GM20000 (cell line): ENCODE measurements at places on chromosomes 12 and 14.

GRCh38 chr14:80146941-80147340 is 64.4 kb downstream of the DIO2 start:
- DNase-seq = no peak

DNA sequence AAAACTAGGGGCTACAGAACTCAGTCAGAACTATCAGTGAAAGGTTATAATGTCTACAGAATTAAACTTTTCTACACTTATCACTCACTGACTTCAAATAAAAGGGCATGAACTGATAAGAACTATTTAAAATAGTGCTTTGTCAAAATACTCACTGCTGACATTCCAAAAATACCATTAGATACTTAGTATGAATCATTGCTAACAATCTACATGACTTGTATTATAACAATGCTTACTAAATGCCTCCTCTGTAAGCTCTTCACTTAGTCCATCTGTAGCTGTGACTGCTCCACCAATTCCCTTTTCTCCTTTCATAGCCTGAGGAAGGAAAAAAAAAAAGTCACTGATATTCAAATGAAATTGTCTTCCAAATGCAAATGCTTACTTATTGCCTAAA is 17.0 kb downstream of the NFYB start:
- DNase-seq = no peak

- DNase-seq = no peak
These were observed 4.8 kb downstream of the SLC41A2 start for GRCh38 chr12:104953323-104953722.

DNA sequence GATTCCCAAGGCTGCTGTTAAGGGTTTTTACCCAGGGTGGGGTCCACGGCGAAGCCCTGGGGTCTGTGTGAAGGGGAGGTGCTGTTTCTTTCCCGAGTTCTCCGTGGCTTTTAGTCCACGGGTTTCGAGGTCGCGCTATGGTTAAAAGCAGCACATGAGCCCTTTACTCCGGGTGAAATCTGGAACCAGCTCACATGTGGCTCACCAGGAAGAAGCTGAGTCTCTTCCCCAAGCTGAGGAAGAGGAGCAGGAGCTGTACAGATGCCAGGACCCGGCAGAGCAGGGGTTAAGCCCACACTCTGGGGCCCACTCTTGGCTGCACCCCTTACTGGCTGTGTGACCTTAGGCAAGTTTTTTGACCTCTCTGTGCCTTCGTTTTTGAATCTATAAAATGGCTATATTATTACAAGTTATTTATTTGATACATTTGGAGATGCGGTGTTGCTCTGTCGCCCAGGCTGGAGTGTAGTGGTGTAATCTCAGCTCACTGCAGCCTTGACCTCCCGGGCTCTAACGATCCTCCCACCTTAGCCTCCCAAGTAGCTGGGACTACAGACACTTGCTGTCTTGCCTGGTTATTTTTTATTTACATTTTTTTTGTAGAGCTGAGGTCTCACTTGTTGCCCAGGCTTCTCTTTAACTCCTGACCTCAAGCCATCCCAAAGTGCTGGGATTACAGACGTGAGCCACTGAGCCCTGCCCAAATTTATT is 266.3 kb downstream of the AACS start:
- DNase-seq = peak; percentile 30

- DNase-seq = no peak
These were observed 24.2 kb downstream of the GOLGA3 start for GRCh38 chr12:132804426-132804861.

DNA sequence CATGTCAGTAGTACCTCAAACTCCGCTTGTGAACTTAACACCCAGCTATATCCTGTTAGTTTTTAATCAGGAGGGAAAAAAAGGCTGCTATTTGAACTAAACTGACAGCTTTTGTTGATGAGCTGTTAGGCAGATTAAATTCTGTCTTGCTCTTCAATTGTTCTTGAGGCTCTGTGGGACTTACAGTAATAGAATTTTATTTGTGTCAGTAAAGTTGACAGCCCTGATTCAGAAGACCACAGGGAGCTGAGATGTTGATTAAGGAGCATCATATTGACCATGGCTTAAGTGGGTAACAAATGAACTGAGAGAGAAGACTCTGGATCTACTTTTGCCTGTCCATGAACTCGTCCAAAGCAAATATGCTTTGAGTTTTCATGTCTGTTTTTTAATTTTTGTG is 622.9 kb downstream of the DIO2 start:
- no peak for DNase-seq

DNA sequence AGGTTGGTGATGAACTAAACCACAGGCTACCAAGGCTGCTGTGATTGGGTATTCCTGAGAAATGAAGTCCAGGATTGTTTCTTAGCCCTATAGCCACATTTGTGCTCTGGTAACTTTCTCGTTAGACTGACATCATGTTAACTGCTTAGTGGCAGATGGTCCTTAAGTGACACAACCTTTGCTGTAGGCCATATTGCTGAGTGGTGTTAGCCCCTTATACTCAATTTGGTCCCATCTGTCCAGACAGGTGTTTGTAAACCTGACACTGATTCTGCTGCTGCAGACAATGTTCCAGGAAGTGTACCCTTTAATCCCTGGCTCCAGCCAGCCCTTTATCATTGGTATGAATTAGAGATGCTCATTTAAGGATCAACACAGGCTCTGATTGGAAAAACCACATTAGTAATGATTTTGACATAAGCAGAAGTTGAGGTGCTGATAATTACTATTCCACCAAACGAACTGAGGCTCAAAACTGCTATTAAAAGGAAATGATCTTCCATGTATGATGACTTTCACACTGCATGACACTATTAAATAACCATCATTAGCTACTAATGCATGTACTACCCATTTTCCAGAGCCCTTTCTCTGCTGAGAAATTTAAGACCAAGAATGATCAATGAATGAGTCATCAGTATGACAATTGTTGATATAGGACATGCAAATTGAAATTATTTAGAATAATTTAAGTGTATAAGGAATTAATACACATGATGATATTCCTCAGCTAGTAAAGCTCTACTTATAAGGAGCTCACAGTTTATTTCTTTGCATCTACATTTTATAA is 3.6 kb upstream of the SSTR1 start:
- no peak for DNase-seq

- no peak for DNase-seq
These were observed 100.2 kb downstream of the NELL2 start for GRCh38 chr12:44775901-44776300.

DNA sequence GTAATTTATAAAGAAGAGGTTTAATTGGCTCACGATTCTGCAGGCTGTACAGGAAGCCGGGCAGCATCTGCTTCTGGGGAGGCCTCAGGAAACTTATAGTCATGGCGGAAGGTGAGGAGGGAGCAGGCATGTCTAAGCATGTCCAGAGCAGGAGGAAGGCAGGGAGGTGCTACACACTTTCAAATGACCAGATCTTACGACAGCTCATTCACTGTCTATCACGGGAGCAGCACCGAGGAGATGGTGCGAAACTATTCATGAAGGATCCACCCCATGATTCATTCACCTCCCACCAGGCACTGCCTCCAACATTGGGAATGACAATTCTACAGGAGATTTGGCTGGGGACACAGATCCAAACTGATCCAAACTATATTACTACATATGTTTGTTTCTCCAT is 10.0 kb downstream of the SFSWAP start:
- DNase-seq = no peak

DNA sequence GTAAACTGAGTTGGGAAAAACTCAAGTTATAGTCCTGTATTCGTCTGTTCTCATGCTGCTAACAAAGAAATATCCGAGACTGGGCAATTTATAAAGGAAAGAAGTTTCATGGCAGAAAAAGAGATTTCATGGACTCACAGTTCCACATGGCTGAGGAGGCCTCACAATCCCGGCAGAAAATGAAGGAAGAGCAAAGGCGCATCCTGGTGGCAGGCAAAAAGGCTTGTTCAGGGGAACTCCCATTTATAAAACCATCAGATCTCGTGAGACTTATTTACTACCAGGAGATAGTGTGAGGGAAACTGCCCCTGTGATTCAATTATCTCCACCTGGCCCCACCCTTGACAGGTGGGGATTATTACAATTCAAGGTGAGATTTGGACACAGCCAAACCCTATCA is 292.6 kb upstream of the SYT1 start:
- DNase-seq = no peak

DNA sequence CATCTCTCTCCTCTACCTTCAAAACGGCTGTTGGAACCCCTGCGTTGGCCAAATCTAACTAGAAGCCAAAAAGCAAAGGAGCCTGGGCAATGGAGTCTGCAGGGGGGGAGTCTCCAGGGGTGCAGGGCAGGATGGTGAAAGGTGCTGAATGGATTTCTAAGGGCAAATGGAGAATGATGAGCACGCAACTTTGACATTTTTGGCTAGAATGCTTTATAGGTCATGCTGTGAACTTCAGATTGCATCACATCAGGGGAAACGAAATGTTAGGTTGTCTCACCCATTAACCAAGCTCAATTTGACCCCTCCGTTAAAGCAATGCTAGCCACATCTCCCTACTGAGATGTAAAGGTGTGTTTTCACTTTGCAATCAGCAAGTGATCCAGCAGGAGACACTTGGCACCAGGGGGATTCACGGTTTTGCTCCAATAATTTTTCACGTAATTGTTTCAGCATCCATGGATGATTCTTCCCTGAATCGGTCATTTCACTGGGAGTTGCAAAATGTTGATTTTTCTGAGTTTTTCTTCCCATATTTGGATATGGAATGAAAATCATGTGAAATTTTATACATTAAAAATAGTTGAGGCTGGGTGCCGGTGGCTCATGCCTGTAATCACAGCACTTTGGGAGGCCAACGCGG is 78.0 kb upstream of the MDM1 start:
- DNase-seq = no peak

DNA sequence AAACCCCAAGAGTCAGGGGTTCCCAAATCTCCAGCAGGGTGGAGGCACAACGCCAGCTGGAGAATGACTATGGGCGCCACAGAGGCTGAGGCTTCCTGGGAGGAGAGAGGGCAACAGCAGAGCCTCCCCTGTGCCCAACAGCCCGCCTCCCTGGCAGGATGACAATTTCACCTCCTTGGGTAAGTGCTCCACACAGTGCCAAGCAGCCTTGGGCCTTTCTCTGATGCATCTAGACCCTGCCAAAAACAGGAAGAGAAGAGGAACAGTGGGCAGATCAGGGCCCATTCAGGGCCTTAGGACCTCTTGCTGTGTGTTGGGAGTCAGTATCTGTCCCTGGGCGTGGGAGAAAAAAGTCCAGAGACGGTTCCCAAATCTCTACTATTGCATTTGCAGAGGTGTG is 5.0 kb upstream of the OR10P1 start:
- no peak for DNase-seq

DNA sequence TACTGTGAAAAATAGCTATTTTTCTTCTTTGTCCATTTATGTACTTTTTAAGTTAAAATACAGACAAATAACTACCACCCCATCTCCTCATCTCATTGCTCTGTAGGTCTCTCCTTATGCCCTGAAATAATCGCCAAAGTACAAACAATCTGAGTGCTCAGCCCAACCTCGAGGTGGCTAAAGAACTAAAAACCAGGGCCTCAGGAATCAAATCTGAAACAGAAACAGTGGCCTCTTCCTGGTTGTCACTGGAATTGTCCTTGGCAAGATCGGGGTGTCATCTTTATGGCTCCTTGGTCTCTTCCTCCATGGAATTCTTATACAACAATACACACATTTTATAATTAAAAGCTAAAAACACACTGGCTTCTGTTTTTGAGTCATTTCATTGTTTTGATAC is 182.4 kb downstream of the ASCL1 start:
- no peak for DNase-seq

GRCh38 chr14:89386212-89386886 is 30.7 kb downstream of the FOXN3 start:
- DNase-seq = peak; percentile 20

- no peak for DNase-seq
These were observed 250.1 kb downstream of the APAF1 start for GRCh38 chr12:98895086-98895651.

DNA sequence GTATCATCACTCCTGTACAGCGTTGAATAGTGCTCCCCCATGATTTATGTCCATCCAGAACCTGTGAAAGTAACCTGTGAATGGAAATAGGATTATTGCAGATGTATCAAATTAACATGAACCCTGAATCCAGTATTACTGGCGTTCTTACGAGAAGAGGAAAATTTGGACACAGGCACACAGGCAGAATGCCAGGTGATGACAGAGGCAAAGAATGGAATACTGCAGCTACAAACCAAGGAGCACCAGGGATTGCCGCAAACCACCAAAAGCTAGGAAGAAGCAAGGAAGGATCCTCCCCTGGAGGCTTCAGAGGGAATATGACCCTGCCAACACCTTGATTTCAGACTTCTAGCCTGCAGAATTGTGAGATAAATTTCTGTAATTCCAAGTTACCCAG is 113.5 kb upstream of the EGLN3 start:
- no peak for DNase-seq

DNA sequence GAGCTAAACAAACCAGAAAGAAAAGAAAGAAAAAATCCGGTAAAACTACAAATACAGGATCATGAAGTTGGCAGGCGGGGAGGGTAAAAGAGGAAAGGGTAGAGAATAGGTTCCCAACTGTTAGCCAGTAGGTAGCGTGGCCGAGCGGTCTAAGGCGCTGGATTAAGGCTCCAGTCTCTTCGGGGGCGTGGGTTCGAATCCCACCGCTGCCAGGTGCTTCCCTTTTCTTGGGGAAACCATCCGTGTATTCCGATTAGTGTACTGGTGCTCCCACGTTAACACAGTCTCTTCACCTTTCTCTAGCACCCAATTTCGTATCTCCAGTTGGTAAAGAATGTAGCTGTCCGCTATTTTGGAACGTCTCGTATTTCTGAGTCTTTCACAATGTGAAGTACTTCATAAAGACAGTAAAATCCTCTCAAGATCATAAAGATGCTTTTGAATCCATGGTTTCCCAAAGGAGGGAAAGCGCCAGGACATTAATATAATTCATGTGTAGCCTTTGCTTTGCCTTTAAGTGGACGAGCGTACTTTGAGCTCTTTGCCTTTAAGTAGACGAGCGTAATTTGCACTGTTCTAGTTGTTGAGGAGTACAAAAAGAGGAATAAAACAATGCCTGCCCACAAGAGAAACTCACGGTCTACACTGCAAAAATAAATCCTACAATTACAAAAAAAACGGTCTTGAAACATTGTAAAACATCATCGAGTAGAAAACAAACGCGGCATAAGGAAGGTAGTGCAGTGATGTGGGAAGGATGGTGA is 19.0 kb upstream of the RNASE12 start:
- DNase-seq = peak; percentile 62

GRCh38 chr14:53551862-53552261 is 398.7 kb upstream of the DDHD1 start:
- DNase-seq = no peak

DNA sequence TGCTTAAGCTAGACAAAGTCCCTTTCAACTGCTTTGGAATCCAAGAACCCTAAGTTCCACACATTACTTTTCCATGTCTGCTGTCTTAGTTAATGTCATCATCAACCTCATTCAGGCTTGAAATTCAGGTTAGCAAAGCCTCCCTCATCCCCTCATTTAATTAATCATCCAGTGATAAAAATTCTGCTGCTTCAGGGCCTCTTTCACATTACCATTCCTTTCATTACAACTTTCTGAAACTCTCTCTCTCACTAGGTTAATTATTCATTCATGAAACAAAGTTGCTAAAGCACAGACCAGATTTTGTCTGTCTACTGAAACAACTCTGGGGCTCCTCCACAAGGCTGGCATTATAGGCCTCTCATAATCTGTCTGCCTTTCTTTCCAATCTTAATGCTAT is 9.4 kb upstream of the VTI1B start:
- DNase-seq = no peak
